ENCODE measurements at places on chromosomes 5 and 9.
A peak's percentile ranks its signal among the peaks of the same experiment; 100 is the strongest.

DNA sequence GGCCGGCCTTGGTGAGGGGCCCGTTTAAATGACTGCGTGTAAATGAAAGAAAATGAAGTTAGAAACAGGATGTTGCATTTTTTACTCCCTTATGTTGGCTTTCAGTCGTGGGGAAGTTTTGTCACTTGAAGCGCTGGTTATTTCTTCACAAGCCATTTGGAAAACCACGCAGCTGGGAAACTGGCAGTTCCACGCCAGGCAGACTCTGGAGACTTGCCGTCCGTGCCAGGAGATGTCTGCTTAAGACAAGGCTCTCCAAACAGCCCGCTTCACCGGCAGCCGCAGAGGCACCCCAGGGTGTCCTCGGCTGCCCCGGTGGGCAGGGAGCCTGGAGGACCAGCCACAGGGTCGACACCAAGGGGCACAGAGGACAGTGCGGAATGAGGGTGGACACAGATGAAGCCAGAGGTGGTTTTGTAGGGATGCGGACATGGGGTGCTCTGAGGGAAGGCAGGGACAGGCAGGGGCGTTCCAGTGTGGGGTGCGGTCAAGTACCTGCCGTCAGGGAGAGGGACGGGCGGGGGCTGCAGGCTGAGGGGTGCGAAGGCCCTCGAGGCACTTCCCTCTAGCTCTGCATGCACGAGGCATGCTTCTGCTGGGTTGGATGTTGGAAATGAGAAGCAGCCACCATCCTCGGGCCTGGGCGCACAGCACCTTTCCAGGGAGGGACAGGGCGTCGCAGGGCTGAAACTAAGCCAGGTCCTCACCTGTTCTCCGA, 11.1 kb upstream of the AJM1 start:
- no peak for DNase-seq

GRCh38 chr5:42168091-42168670, 243.1 kb downstream of the FBXO4 start:
- DNase-seq: no peak

GRCh38 chr5:166719991-166720390, 1571.5 kb upstream of the WWC1 start:
- DNase-seq: no peak

DNA sequence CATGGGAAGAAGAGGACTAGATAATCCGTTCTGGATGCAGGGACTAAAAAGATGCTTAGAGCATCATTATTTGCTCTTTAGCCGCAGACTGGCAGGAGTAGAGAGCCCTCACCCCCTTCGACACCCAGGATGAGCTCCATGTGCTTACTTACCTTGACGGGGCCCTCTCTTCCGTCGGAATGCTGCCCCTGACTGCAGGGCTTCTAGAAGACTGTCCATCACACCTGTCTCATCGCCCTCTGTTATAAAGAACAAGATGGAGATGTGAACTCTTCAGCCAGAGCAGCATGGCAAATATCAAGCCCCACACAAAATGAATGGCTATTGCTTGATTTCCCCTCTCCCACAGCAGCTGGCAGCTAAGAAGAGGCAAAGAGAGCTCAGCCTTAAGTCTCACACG, 35.1 kb downstream of the PCDHGC5 start:
- DNase-seq: no peak

DNA sequence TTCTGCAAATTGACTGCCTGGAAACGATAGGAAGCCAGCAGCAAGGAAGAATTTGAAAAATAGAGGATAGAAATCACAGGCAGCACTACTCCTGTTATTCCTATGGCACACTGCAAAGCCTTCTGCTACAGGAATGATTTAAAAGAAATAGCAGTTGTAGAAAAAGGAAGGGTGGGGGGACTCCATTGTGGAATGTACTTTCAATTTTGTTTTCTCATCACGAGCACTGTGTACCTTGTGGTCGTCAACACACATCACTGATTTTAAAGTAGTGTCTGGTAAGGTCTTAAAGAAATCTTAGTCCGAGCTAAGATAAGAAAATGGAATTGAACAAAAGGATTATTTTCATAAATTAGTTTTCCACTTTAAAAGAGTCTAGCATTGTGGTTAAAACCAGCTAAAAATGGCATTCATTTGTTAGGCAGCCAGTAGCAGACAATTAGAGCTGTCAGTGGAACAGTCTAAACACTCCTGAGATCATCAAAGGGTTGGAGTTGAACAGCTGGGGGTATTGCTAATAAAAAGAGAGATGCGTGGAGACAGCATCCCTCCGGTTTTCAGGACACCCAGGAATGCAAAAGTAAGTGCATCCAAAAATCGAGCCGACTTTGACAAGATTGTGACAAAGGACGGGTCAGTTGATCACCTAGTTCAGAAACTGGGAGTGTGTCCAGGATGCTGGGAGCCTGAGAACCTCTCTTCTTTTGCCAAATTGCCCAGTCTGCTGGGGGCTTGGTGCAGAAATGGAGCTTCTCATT, 97.8 kb upstream of the WWC1 start:
- no peak for DNase-seq

DNA sequence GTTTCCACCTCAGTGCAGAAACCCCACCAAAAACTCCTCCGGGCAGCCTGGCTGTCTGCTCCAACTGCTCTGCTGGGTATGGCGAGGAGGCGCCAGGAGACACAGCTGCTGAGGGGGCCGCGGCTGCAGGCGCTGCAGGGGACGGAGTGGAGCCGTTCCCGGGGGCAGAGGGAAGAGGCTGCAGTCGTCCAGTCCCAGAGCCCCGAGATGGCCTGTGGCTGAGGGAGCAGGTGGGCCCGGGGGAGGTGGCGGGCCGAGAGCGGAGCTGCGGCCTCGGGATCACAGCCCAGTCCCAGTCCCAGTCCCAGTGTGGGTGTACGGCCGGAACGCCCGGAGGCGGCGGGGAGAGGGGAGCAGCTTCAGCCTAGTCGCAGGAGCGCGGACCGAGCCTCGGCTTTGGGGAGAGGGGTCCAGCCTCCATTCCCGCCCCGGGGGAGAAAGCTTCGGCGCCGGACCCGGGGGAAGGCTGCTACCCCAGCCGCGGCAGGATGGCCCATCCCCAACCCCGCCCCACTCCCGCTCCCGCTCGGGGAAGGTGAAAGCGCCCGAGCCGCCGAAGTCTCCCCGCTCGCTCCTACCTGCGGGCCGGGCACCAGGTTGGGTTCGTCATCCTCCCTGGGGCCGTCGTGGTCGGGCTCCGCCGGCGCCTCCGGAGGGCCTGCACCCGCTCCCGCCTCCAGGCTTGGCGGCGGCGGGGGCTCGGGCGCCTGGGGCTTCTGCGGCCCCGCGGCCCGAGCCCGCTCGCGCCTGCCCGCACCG, 513 bp downstream of the FAM193B start:
- DNase-seq: peak; percentile 20
